ENCODE measurements at places on chromosomes 6 and 20. TPM values are rescaled to one million over a fixed set of nuclear protein-coding genes. Genes with fewer than 3 reads are reported as not detected.

The BFSP1 gene
- 1.3 TPM for total RNA-seq

The MOG gene
- not detected for total RNA-seq

The ZMYND8 gene
- 18.2 TPM for total RNA-seq

The LY86 gene
- total RNA-seq, result not detected

The LHFPL5 gene
- total RNA-seq, result not detected

The EYS gene
- under 0.01 TPM for total RNA-seq

The TNFRSF21 gene
- total RNA-seq, result 6.3 TPM

The TRAPPC3L gene
- total RNA-seq, result not detected

The NNAT gene
- not detected for total RNA-seq

The HLA-DOB gene
- 0.10 TPM for total RNA-seq

The POU3F2 gene
- total RNA-seq, result not detected

The GSTA3 gene
- total RNA-seq, result not detected

The LY6G6D gene
- total RNA-seq, result not detected

The SLC35D3 gene
- total RNA-seq, result not detected

The CDSN gene
- total RNA-seq, result not detected

The TMEM151B gene
- total RNA-seq, result not detected

The TINAG gene
- not detected for total RNA-seq

The CAP2 gene
- 17.9 TPM for total RNA-seq

The TP53TG5 gene
- not detected for total RNA-seq

The ZSCAN16 gene
- 2.2 TPM for total RNA-seq

The ENPP5 gene
- 3.6 TPM for total RNA-seq

The RTF2 gene
- 71.4 TPM for total RNA-seq

The KCNQ5 gene
- 7.8 TPM for total RNA-seq

The MMP24 gene
- total RNA-seq, result 0.98 TPM

The OPN5 gene
- not detected for total RNA-seq

Measured in smooth muscle cell of the pulmonary artery (primary cell).